ENCODE measurements at places on chromosomes 11 and 22.

DNA sequence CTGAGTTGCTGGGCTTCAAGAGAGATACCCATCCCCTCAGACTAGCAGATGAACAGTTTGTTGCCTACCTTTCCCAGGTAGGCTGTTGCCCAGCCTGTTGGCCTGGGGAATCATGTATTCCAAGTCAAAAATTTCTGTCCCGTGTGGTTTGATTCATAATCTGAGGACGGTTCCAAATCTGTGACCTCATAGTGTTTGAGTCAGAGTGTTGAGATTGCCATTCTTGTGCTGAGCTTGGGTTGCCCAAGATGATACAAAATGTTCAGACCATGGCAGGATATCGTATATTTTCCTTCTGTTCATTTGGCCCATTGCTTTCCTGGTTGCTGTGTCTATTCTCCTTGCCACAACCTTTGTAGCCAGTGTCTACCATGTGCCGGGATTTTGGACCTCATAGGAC lies 64.3 kb downstream of the CYB5R2 start:
- no peak for DNase-seq

GRCh38 chr11:115167456-115167855 lies 336.8 kb downstream of the CADM1 start:
- DNase-seq = no peak

- DNase-seq = no peak
These were observed 290.2 kb downstream of the ETS1 start for GRCh38 chr11:128297091-128297651.

DNA sequence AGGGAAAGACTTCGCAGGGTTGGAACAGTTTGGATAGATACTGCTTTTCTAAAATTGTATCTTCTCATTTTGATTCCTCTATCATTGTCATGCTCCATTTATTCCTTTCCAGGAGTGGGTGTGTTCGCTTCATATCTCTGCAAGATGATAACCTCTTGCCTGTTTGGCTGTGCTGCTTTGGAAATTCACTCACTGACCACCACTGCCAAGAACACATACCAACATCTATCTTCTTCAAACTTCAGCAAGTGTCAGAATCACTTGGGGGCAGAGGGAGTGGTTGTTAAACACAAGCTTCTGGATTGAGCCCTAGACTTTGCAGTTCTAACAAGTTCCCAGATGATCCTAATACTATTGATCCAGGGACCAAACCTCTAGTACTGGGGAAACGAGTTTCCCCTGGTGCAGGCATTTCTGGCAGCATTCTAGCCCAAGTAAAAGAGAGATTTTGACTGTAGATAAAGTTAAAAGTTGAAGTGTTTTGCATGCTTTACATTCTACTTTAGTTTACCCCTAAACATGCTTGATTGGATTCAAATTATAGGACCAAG lies 11.5 kb upstream of the DKK3 start:
- DNase-seq = no peak

DNA sequence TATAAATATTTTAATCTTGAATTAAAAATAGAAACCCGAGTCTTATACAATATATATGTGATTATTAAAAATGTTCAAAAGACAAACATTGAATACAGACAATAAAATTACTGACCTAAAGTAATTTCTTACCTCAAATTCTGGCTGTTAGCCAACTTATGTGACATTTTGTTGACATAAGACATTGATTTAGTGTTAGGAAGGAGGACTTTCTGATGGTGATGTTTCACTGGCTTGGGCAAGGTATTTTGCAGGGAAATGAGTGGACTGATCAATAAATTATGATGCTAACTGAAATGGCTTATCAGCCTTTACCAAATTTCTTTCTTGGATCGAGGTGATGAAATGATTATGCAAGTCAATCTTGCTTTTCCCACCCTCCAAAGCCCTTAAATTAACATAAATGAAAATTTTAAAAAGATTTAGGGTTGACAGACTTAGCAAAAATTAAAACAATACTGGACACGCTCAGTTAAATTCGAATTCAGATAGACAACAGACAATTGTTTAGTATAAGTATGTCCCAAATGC lies 33.2 kb upstream of the FZD4 start:
- DNase-seq = no peak

- DNase-seq = no peak
These were observed 31.7 kb upstream of the TMPRSS4 start for GRCh38 chr11:118045191-118045590.

- DNase-seq = no peak
These were observed 49.7 kb downstream of the RPL27A start for GRCh38 chr11:8732324-8732670.

GRCh38 chr11:9176136-9176535 lies 84.7 kb upstream of the SCUBE2 start:
- no peak for DNase-seq

DNA sequence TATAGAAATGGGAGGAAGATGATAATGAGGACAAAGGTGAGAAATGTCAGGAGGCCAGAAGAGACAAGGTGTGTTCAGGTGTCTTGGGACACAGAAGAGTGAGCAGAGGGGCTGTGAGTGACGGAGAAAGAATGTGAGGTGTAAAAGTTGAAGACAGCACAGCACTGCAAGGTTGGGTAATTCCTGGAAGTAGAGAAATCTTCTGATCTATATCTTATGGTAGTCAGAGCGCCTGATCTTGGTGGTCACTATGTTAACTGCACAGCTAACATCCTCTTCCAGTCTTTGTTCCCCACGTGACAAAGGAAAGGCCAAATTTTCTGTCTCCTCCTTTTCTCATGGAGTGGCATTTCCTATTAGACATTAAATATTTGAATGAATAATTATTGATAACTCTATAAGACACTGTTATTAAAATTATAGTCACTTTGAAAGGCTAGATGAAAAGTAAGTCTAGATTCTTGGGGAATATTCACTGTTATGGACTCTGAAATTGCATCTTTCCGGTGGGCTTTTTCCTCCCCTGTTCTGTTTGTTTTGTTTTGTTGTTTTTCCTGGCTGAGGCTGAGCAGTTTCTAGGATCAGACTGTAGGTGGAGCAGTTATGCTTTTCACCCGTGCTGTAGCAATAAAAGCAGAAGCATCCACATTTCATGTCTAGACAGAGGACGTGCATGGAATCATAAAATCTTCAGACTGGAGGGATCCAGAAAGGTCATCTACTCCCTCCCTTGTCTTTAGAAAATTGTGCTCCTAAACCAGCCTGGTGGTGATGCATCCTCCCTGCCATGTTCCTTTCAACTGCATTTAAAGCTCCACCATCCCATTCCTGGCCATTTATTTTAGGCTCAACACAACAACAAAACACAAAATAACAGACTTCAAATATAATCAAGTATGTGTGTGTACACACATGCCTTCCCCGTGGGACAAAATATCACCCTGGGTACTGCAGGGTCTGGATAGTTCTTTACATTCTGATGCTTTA lies 26.6 kb downstream of the SC5D start:
- DNase-seq = peak; percentile 55

DNA sequence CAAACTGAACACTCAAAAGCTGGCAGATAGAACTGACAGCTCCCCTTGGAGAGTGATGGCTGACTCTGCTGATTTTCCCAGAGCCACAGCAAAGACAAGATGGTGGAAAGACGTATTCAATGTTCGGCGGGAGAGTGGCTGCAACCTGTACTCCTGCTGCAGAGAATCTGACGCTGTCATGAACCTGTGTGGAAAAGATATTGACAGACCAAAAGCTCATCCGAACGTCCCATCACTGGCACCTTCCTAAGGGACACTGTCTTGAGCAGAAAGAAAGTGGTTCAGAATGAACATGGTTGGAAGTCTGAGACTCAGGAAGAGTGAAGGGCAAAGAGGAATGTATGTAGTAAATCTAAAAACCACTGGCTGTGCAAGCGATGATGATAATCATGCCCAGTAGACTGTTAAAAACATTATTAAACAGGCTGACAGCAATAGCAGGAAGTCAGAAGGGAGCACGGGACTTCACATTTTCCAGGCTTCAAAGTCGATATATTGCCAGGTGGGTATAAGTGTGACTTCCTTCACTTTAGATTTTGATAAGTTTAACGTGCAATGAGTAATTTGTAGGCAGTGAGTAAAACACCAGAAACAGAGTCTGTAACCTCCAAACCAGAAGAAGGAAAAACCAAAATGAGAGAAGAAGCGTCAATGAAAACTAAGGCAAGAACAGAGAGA lies 6.2 kb upstream of the IL17REL start:
- no peak for DNase-seq

DNA sequence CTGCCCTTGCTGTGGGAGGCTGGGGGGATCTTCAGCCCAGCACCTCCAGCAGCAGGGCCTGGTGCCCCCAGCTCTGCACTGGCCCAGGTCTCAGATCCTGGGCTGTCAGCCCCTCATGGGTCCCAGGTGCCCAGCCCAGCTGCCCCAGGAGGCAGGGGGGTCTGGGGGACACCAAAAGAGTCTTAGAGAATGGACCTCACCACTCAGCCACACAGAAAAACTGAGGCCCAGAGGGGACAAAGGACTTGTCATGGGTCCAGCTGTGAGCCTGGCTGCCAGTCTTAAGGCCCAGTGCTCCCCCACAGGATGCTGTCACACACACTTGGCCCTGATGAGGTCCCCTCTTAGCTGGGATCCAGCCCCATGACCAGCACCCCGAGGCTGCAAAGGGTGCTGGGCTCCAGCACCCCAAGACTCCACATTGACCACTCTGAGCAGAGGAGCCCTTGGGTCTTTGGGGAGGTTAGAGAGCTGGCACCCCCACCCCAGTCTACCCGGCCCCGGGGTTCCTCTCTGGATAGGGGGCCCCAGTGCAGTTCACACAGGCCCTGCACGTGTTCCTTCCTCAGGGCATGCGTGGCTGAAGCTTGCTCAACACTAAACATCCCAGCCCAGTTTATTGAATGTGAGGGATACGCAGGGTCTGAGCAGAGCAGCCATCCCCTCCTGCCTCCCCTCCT lies 54.4 kb downstream of the IGLL5 start:
- no peak for DNase-seq

DNA sequence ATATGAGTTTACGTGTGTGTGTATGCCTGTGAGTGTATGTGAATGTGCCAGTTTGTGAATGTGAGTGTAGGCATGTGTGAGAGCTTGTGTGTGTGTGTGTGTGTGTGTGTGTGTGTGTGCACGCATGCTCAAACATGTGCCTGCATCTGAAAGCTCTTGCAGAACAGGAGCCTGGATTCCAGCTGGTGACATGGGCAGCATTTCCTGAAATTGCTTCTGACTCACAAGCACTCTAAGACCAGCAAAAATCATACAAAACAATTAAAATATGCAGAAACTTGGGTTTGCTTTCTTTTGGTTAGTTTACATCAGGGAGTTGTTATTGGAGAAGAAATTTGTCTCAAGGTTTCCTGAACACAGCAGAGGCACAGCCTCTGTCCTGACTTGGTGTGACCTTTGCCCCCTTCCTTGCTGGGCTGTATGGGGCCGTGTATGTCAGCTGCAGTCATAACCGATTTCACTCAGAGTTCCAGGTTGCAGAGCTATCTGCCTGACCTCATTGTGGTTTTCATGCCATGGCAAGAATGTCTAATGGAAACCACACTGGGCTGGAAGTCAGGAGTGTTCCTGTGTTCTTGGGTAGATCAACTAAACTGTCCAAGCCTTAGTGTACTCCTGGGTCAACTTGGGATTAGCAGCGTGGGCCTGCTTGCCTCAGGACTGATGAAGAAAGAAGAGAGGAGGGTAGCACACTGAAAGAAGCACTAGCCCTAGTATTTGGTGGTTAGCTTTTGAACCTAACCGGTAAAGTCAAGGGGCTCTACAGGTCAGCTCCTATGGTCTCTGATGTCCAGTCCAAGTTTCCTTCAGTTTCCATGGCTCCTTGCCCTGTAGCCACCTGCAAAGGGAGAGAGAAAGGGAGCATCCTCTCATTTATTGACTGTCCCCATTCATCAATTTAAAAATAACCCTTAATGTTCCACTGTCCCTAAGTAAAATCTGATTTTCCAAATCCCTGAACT lies 143.7 kb downstream of the SNX19 start:
- DNase-seq = peak; percentile 91

DNA sequence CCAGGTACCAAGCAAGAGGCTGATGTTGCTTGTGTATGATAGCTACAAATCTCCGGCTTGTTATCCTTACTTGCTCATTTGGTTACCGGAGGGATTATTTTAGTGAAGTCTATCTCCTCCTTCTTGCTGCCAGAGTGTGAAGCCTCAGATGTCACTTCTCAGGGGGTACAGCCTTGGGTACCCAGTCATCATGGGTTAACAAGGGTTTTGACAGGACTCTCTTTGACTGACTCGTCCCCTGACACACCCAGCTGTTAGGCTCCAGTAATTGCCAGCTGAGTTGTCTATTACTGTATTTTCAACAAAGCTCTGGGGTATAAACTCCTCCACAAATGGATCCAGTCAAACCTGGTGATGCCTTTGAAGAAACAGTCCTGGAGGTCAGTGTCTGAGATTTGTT lies 11.9 kb upstream of the PELI3 start:
- no peak for DNase-seq

GRCh38 chr11:9740202-9740883 lies 76.5 kb downstream of the SWAP70 start:
- DNase-seq = no peak

DNA sequence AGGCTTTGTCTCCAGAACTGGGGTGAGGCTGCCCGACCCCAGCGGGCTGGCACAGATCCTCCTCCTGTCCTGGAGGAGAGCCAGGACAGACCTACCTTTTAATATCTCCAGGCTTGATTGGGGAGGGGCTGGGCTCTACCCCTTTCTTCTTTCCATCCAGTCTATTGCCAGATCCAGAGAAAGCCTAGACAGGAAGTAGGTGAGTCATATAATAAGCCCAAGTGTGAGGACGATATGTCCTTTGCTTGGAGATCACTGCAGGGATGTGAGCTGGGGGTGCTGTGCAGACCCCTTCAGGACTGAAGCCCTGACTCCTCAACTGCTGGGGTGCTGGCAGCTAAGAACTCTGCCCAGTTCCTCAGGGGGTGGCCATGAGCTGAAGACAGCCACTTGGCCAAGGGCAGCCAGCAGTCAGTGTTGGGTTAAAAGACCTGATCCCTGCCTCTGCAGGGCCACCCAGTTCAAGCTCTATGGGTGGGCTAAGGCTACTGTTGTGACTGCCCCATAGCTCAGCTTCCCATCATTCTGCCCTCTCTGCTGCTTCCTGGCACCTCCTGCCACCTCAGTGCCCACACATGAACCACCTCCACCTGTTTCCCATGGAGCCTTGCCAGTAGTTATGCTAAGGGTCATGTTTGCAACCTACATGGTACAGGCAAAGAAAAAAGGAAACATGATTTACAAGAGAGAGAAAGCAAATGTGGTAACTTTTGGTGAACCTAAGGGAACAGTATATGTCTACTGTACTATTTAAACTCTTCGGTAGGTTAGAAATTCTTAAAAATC lies 8.3 kb upstream of the C22orf39 start:
- no peak for DNase-seq

- no peak for DNase-seq
These were observed 20.8 kb downstream of the PIK3IP1 start for GRCh38 chr22:31271485-31271884.

DNA sequence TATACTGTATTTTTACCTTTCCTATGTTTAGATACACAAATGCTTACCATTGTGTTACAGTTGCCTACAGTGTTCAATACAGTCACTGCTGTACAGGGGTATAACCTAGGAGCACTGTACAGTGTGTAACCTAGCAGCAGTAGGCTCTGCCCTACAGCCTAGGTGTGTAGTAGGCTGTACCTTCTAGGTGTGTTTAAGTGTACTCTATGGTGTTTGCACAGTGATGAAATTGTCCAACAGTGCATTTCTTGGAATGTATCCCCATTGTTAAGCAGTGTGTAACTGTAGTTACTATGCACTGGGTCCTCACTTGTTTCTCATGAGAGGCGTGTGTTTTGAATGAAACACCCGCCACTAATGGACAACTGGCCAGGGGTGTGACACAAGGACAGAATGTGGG lies 269.0 kb downstream of the OPCML start:
- DNase-seq = no peak

Measured in fibroblast of skin of scalp (primary cell).